ENCODE measurements at places on chromosomes 6 and 20.

- DNase-seq = no peak
Measured at GRCh38 chr6:146813554-146813953, 214.8 kb downstream of the ADGB start.

DNA sequence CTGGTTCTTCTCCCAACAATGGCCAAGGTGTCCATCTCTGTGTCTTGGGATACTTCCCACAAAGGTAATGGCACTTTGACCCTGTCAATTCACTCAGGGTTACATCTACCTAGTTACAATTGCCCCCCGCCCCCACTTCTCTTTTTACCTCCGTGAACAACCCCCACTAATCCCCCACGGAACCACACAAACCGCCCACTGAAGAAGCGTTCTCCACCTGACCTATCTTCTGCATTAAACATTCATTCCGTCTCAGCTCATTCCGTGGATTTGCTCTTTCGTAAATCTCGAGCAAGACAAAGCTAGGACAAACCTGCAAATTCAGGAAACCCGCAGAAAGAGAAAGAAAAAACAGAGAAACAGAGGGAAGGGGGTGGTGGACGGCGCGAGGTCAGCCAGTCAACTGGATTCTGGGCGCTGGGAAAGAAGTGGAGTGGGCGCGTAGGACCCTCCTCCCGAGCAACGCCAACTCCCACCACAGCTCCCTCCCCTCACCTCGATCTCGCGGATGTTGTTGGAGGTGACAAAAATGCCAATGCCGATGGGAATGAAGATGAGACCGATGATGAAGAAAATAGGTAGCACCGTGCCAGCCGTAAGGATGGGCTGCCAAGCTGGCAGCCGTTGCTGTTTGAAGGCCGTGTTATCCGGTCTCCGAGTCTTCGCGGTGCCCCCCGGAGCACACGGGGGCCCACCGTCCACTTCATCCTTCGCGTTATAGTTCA, 523 bp downstream of the TMEM30A start:
- DNase-seq = no peak

DNA sequence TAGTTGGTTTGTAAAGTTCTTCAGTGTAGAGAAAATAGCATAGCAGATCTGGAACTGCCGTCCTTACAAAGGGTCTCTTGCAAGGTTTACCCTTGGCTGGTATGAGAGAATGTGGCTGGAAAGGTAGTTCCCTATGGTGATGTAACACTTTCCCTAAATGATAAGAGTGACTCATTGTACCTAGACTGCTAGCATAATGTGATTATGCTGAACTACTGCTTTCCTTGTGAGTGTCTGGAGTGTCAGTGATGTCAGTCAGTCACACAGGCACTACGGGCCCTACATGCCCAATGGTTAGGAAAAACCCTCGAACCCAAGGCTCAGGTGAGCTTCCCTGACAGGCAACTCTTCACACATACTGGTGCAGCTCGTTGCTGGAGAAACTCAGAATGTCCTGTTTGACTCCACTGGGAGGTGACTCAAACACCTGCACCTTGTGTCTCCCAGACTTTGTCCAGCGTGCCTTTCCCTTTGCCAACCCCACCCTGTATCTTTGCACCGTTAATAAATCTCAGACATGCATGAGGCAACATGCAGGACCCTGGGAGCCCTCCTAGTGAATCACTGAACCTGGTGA, 28.4 kb upstream of the LY86 start:
- DNase-seq = no peak

- DNase-seq = no peak
Measured at GRCh38 chr6:106114492-106114891, 28.4 kb downstream of the PRDM1 start.

- no peak for DNase-seq
Measured at GRCh38 chr20:55964790-55965189, 40.5 kb downstream of the CBLN4 start.

- no peak for DNase-seq
Measured at GRCh38 chr6:33960345-33961313, 156.8 kb upstream of the MLN start.

GRCh38 chr20:63082308-63082938, 75.7 kb upstream of the BHLHE23 start:
- no peak for DNase-seq

GRCh38 chr6:134584847-134585516, 267.1 kb upstream of the SGK1 start:
- no peak for DNase-seq

DNA sequence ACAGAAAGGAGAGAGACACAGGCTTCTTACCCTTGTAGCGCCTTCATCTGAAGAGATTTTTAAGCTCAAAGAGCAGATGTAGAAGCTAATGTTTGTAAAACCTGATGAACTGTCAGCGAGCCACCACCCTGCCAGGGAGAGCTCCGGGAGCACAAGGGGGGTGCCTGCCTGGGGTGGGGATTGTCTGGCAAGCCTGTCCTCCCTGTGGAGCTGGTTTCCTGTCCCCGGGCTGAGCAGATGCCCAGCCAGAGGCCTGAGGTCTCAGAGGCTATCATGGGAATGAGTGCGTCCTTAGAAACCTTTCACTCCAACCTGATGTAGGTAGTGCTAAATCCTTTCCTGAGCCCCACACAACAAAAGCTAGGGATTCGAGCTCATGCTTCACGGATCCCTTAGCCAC, 41.9 kb upstream of the NR2E1 start:
- DNase-seq = no peak

DNA sequence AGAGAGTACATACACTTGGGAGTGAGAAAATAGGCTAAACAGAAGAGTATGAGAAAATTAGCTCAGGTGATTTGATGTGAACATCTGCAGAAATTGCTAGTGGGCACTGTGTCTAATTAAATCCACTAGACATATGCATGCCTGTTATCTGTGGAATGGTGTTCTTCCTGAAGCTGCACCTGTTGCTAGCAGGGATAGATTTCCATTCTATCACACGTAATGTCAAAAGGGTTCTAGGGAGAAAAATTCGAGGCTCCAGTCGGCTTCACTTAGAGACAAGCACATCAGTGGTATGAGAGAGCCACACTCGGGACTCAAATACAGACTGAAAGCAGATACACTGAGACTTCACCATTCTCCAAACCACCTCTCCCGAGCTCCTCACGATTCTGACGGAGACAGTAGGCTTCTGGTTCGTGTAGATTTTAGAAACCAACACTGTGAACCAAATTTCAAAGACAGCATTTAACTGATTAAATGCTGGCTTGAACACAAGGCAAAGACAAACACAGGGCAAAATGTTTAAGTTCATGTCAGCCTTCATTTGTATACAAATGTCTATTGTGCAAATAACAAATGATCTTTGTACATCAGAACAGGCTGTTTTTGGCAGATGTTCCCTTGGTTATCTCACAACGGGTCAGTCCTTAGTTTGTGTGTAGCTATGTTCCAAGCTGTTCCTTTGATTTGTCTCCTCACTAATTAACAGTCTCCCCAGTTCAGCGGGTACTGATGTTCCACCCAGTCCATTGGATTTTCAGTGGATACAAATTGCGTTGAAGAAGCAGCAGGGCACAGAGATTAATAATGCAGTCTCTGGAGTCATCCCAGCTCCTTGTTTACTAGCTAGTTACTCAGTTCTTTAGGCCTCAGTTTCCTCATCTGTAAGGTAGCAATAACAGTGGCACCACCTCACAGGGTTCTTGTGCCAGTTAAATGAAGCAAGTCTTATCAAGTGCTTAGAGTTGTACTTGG, 131.0 kb upstream of the IFNGR1 start:
- DNase-seq = no peak

DNA sequence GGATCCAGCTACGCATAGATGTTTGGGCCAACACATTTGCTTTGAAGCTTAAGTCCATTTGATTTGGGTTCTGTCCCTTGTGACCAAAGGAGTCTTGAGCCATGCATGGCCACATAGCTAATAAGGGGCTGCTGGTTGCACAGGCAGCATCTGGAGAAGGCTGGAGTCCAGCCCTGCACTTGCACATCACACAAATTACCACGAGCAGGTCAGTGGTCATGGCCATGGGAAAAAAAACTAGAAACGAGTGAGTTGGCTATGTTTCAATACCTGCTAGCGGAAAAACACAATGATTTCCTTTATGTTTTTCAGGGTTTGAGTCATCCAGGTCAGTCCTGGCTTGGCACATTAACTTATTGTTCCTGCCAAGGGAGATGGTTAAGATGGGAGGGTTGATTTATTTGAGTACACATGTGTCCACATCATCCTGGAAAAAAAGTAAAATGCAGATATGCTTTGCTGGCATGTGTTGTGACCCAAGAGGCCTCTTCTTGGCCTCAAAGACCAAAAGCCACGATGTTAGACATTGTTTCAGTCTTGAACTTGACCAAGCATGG, 5.6 kb upstream of the STX16 start:
- DNase-seq = no peak

GRCh38 chr6:137471986-137472385, 22.2 kb downstream of the OLIG3 start:
- DNase-seq = no peak

DNA sequence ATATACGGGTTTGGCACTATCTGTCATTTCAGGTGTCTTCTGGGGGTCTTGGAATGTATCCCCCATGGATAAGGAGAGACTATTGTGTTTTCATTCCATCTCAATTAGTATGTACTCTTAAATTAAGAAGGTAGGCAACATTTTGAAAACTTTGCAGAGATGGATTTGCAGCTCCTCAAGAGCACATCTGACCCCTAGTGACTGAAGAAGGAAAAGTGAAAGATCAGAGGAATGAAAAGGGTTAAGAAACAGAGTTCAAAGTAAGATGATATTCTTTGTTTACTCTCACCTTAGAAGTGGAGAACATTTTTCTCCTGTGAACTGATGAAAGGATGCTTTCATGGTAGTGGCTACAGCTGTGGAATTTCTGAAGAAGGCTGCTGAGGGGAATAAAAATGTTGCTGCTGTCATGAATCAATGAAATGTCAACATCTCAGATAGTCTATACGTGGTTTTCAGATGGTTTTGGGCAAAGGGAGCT, 41.5 kb downstream of the SH3BGRL2 start:
- no peak for DNase-seq

- no peak for DNase-seq
Measured at GRCh38 chr20:25191689-25192088, 3.8 kb upstream of the ENTPD6 start.

DNA sequence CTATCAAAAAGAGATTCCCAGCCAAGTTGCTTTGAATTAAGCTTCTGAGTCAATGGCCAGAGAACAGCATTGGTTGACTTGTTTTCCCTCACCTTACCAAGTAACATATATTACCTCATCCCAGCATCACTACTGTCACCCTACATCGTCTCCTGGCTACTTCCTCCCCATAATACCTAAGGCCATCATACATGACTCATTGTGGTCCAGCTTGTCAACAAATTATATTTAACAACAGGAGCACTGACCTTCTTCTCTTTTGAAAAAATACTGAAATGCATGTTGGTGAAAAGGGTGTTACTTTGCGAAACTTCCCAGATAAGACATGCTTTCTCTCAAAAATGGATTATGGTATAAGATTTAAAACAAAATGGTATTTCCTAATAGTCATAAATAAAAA, 106.9 kb downstream of the TBX18 start:
- no peak for DNase-seq

DNA sequence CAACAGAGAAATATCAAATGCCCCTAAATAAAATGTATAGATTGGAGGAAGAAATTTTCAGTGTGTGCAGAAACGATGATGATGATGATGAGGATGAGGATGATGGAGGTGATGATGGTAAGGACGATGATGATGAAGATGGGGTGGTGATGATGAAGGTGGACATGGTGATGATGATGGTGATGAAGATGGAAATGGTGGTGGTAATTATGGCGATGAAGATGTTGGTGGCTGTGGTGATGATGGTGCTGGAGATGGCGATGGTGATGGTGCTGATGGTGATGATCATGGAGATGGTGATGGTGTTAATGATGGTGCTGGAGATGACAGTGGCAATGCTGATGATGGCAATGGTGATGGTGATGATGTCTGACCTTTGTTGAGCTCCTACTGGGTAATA, 141.2 kb downstream of the DHX35 start:
- DNase-seq = no peak

- DNase-seq = no peak
Measured at GRCh38 chr20:2000285-2000684, 6.4 kb upstream of the PDYN start.

- no peak for DNase-seq
Measured at GRCh38 chr6:2196079-2196679, 49.2 kb downstream of the GMDS start.

DNA sequence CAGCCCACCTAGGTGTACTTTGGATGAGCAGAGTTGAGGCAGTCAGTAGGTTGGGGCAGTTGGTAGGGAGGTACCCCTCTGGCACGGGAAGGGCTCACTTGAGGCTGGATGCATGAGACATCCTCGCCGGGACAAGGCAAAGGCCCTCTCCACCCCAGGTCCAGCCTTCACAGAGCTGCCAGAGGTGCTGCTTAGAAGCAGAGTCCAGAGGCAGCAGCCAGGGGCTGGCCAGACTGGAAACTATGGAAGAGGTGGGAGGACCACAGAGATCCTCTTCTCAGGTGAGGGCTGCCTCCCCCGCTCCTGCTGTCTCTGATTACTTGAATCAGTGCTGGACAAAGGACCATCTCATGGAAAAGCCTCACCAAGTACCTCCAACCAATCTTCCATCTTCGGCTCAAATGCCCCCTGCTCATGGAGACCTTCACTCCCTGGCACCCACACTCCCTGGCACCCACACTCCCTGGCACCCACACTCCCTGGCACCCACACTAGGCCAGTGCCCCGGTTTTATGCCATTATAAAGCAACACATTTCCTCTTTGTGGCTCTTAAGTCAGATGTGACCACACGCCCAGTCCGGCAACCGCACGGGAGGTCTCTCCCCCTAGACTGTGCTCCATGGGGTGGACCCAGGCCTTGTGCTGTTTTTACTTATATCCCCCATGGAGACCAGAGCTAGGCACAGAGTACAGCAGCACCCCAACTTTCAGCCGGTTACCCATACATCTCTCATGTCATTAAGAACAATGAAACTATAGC, 100.1 kb downstream of the YTHDF1 start:
- no peak for DNase-seq

DNA sequence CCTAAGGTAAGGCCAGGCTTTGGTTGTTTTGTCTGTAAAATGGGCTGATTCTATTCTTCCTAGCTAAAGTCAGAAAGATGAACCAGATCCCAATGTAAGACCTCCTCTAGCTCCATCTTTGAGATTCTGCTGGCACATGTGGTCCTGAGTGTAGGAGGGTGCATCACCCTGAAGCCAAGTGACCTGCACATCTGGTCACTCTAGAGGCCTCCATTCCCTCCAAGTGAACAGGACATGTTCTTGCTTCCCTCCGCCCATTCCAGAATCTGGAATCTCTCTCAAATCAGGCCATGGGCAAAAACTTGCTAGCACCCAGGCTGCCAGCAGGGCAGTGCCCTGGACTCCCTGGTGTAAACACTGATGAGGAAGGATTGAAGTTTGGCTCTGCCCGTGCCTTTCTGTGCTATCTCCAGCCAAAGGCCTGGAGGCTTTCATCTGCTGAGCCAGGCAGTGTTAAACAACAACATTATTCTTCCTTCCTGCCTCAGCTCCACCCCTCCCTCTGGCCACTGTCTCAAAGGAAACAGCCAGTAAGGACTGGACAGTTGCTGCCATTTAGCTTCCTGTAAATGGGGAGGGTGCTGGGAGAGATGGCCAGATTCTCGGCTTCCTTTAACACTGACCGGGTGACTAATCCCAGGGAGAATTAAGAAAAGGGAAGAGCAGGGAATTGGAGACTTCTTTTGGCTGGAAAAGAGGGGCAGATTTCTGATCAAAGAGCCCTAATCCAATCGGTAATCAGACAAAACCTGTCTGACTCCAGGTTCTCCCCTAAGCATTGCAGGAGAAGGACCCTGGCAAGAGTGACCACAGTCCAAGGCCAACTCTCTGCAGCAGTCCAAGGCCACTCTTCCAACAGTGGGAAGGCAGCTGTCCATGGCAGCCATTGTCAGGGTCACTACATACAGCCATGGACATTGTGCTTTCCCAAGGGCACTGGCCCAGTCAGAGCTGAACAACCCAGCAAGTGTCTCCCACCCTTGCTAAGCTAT, 19.5 kb upstream of the ADGRF1 start:
- no peak for DNase-seq

- DNase-seq = peak; percentile 49
Measured at GRCh38 chr20:38321959-38322598, 18.1 kb downstream of the BPI start.
